NCI-H187 treated with DMSO at 0.1 percent for 48 hours (cell line): ENCODE measurements at places on chromosomes 13 and 19.

DNA sequence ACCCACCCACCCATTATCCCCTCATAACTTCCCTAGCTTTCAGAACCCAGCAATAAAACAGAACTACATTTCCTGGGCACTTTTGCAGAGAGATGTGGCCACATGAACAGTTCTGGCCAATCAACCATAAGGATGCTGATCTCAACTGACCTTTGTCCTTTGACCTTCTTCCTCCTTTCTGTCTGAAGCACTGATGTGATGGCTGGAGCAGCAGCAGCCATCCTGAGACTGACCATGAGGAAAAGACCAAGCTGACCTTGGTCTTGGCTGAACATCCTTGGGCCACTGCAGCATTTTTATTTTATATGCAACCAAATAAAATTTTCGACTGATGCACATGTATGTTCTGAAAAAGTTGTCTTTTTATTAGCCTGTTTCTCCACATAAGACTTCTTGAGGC, 33.1 kb upstream of the CACNA1A start:
- DNase-seq: no peak

DNA sequence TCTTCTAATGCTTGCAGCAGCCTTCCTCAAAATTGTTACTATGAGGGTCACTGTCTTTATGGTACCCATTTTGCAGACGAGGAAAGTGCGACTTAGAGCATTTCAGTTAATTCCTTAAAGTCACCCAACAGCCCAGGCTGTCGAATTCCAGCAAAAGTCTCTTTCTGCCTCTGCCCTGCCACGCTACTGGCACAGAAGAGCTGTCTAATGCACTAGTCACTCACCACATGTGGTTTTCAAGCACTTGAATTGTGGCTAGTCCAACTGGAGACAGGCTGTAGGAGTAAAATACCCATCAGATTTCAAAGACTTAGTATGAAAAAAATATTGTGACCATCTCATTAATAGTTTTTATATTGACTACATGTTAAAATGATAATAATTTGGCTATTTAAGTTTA, 1.7 kb downstream of the FPR1 start:
- no peak for DNase-seq

DNA sequence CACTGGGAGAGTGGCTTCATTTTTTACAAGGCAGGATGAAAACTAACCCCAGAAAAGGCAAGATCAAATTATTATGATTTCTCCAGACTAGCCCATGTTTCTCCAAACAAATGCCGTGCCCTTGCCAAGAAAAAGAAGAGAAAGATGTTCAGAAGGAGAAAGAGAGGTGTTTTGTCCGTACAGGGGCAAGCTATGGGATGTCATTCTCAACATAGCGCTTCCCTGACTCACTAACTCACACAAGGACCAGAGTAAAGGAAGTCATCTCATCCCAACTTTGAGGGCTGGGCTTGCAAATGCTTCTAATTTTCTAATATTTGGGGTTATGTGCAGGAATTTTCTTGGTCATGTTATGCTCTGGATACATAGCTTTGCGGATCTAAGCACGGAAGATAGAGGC, 224.2 kb upstream of the MAB21L1 start:
- no peak for DNase-seq

DNA sequence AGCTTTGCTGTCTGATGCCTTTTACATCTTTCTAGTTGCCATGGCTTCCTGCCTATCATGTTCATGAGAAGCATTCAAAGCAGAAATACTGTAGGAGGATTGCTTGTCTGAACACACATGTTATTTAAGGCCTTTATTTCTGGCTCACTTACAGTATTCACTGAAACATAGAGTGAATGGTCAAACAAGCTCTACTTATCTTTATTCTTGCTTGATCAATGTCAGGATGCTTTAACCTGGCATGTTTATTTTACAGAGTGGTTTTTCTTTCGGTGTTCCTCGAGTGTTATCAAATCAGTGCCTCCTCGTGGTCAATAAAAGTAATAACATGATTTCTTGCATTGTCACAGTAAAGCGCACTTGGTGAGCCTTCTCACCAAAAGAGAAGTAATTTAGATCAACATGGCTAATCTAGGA, 73.5 kb upstream of the PCDH17 start:
- peak; percentile 2 for DNase-seq

GRCh38 chr13:58655086-58655485, 1023.5 kb downstream of the PCDH17 start:
- DNase-seq: no peak

GRCh38 chr19:56839652-56840450, 675 bp downstream of the PEG3 start:
- no peak for DNase-seq

DNA sequence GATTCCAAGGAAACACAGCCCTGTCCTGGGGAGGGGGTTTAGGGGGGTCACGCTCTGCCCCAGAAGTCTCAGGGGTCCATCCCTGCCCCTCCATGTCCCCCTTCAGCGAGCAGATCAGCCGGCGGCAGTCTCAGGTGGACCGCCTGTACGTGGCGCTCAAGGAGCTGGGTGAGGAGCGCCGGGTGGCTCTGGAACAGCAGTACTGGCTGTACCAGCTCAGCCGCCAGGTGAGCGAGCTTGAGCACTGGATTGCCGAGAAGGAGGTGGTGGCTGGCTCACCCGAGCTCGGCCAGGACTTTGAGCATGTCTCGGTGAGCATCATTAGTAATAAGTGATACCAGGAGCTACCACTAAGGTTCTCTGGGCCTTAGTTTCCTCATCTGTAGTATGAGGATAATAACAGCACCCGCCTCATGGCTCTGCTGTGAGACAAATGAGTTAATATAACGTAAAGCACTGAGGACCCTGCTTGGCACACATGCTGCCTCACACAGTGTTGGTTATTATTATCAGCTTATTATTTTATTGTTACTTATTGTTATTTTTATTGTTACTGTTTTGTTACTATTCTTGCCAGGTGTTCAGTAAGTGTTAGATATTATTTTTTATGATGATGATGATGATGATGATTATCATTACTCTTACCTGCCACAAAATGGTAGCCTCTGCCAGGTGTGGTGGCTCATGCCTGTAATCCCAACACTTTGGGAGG, 20.5 kb upstream of the SHKBP1 start:
- DNase-seq: no peak

DNA sequence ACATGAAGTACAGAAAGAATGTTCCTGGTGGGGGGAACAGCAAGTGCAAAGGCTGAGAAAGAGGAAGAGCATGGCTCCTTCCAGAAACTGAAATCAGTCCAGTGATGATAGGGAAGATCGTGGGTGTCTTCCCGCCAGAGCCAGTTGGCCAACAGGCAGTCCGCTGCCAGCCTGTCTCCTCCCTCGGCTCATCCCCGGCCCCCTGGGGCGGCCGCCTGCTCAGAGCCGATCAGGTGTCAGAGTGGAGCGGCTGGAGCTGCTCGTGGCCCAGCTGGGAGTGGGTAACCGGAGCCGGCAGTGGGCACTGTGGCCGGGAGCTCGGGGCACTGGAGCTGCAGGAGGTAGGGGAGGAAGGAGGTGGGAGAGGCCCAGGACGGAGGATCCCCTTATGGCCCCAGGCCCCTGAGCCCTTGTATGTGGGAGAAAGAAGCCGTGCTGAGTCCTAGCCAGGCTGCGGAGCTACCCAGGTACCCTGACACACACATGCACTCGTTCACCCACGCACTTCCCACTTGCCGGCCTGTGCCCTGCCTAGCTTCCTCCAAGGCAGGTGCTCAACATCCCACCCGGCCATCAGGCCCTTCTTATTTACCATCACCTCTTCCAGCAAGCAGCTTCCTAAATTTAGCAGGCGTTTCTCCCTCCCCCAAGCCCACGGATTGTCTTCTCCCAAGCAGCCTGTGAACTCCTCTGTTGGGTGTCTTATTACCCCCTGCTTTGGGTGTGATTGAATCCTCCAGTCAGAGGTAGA, 1.7 kb downstream of the ANKRD24 start:
- DNase-seq: peak; percentile 81

DNA sequence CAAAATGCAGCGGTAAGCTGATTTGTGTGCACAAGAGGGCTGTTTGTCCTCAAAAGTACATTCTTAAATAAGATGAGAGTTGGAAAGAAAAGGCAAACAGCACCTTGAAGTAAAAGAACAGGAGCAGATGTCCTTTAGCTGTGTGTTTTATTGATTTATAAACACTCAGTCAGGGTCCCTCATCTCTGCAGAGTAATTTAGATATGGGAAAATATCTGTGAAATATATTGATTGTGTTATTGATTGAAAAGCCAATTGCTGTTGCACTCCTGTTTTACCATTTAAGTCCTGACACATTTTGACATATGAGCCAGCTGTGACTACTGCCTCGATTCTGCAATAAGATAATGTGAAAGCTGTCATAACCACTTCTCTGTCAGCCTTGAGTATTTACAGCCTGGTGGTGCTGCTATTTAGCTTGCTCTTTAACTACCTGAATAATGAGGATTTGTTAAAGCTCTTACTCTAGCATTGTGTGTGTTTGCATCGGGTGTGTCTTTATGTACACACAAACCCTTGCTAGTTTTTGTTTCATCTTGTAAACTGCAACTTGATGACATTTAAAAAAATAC, 550.1 kb downstream of the DACH1 start:
- DNase-seq: peak; percentile 48

- DNase-seq: no peak
Observed at GRCh38 chr13:48731957-48732569, 78.3 kb downstream of the CYSLTR2 start.

- DNase-seq: no peak
Observed at GRCh38 chr19:51448411-51449016, 9.7 kb downstream of the SIGLEC8 start.

- no peak for DNase-seq
Observed at GRCh38 chr13:109496216-109496615, 290.2 kb downstream of the IRS2 start.

DNA sequence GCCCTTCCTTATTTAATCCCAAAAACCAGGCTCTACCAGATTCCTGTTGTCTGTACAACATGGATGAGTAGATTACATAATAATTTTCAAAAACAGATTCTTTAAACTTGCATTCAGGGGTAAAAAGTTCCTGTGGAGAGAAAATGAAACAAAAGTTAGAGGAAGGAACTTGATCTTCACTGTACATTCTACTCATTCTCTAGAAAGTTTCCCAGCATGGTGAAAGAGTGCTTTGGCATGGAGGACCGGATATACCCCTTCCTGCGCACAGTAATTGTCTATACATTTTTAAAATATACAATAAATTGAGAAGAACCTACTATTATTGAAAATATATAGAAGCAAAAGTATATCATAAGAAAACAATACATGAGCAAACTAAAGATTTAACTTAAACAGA, 274.2 kb downstream of the ITGBL1 start:
- DNase-seq: no peak
